ENCODE measurements at places on chromosomes 7 and 10.

- DNase-seq: no peak
Measured at GRCh38 chr10:72630144-72630543, 4.3 kb upstream of the MICU1 start.

DNA sequence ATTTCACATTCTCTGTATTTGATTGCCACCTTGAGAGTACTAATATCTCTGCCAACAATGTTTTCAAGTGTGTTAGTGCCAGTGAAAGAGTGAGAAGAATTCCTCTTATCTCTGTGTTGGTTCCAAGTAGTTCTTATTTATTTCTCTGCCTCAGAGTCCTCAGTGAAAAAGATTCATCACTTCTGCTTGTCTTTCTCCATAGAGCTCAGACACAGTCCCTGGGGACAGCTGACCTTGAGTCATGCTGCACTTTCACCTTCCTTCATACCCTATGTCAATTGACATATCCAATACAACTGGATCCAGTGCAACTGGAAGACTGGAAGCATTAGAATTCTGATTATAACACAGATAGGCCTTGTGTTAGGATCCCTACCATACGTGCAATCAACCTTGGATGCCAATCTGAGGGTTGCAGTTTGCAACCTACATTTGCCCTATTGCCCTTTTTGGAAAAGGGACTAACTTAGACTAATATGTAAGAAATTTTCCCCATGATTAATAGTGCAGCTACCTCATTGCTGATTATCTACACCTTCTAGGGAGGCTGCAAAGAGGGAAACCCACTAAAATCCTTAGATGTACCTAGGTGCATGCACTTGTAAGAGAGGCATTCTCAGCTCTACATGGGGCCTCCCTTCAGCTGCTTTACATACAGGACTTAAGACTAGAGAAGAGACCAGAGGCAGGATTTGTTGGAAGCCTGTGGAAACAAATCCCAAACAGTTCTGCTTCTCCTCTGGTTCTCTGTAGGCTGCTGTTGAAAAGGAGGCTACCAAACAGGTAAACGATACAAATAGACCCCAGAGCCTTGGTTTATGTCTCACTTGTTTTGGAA lies 8.4 kb downstream of the IFIT2 start:
- no peak for DNase-seq

DNA sequence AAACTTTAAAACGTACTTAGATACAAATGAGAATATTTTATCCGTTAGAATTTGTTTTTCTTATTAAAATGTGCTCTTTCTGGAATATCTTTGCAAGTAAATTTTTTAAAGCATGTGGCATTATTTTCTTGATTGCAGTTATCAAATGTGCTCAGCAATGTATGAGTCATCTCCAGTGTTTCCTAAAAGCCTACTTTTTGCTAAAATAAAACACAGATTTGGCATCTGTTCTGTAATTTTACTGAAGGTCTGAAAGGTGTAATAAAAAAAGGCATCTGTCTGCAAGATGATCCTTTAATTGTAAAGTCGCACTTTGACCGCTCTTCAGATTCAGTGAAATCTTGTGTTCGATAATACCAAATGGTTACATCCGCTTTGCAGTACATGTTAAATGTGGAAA lies 3.4 kb downstream of the GNAT3 start:
- no peak for DNase-seq

GRCh38 chr7:155879592-155879991 lies 67.3 kb upstream of the SHH start:
- no peak for DNase-seq

DNA sequence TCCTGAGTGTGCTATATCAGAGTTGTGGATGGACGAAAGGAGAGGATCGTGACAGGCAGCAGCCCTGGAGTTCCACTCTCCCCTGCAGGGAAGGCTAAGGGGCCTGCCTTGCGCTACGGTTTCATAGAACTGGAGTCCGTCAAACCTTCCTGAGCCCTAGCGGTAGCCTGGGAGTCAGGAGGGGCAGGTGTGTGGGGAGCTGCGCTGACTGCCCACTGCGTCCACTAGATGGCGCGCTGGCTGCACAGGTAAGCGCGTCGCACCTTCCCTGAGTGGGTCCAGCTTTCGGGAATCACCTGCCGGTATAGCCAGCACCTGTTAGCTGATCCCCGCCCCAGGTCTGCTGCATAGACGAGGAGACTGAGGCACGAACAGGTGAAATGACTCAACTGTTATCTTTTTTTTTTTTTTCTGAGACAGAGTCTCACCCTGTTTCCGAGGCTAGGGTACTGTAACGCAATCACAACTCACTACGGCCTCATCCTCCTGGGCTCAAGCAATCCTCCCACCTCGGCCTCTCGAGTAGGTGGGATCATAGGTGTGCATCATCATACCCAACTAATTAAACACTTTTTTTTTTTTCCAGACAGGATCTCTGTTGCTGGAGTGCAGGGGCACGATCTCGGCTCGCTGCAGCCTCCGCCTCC lies 20.2 kb upstream of the BAIAP2L1 start:
- peak; percentile 74 for DNase-seq

DNA sequence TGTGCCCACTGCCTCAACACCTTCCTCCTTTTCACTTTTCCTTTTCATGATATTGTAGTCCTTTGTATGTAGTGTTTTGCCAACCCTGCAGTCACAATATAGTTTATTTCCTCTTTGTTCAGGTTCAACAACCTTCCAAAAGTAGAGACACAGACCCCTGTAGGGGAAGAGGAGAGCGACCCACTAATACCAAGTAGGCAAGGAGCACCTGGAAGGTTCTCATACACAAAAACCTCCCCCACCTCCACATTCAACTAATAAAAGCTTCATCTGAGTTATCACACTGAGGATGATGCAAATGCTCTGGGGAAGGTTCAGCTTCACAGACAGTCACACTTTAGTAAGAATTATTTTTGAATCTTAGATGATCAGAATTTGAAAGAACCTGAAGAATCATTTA lies 41.6 kb downstream of the PIK3AP1 start:
- no peak for DNase-seq

GRCh38 chr7:744854-745430 lies 17.9 kb upstream of the PRKAR1B start:
- no peak for DNase-seq

DNA sequence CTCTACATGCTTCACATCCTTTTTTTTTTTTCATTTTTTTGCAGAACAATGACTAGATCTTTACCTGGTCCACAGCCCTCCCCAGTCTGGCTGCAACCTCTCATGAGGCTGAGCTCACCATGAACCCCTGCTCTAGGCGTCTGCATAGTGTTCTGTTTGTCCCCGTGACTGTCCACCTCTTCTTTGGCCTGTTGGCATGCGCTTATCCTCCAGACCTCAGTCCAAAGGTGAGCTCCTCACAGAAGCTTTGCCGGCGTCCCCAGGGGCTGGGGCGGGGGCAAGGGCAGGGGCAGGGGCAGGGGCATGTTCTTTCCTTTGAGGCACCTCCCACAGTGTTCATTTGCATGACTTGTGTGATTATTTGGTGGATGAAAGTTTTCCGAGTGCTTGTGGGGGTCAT lies 218.4 kb upstream of the ZNF32 start:
- no peak for DNase-seq

DNA sequence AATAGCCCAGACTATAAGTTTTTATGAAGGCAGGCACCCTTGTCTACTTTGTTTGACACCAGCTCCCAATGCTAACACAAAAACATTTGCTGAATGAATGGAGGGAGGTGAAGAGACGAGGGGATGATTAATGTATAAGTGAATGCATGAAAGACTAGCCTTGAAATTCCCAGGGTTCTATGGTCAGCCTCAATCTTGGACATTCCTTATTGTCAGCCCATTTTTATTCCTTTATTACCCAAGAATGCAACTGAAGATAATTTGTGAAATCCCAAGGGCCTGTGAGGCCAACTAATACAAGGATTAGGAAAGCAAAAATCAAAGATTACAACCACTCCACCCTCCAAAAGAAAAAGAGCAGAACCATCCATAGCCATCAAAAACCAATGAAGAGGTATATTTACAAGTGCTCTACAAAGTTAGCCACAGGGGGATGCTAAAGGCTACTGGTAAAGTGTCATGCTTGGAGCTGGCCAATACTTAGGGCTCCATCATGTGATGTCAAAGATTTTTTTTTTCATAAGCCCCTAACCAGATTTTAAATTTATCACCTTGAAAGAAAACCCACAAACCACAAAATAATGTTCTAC lies 40.0 kb upstream of the ASAH2 start:
- DNase-seq: no peak

- DNase-seq: no peak
Measured at GRCh38 chr7:52325237-52325636, 710.2 kb upstream of the POM121L12 start.

GRCh38 chr7:153388611-153389010 lies 629.1 kb downstream of the ACTR3B start:
- no peak for DNase-seq

- no peak for DNase-seq
Measured at GRCh38 chr7:71145906-71146901, 14.3 kb downstream of the GALNT17 start.

DNA sequence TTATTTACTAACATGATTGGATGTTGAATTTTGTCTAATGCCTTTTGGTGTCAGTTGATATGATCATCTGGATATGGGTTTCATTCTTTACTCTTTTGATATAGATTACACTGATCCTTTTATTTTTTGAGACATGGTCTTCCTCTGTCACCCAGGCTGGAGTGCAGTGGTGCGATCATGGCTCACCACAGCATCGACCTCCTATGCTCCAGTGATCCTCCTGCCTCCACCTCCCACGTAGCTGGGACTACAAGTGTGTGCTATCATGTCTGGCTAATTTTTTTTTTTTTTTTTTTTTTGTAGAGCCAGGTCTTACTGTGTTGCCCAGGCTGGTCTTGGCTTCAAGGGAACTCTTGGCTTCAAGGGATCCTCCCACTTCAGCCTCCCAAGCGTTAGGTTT lies 27.1 kb downstream of the BMS1 start:
- DNase-seq: no peak

DNA sequence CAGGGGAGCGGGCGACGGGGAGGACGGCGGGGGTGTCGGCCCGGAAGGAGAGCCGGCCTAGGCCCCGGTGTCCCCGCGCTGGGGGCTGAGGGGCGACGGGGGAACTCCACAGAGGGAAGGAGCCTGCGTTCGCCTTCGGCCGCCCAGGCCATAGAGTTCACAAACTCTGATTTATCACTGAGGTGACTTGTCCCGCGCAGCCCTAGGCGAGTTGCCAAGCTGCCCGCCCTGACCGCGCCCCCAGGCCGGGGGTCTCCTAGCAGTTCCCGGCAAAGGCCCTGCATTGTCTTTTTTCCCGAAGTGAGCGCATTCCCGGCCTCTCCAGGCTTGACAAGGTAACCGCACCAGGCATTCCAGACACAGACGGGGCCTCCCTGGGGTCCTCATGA lies 2.9 kb upstream of the NKX6-2 start:
- no peak for DNase-seq

DNA sequence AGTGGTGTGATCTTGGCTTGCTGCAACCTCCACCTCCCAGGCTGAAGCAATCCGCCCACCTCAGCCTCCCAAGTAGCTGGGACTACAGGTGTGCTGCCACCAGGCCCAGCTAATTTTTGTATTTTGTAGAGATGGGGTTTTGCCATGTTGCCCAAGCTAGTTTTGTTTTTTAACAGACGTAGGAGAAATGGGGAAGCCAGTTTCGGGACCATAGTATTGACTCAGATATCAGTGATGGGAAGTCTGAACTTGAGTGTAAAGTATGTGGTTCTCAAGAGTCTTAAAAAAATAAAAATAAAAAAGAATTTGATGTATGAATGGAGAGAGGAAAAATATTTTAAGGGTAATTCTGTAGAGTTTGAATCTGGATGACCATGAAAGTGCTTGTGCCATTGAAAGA lies 34.2 kb downstream of the SP4 start:
- no peak for DNase-seq

GRCh38 chr7:157151626-157152339 lies 13.1 kb downstream of the UBE3C start:
- DNase-seq: no peak

GRCh38 chr10:14327527-14327926 lies 3.2 kb downstream of the FRMD4A start:
- DNase-seq: no peak

DNA sequence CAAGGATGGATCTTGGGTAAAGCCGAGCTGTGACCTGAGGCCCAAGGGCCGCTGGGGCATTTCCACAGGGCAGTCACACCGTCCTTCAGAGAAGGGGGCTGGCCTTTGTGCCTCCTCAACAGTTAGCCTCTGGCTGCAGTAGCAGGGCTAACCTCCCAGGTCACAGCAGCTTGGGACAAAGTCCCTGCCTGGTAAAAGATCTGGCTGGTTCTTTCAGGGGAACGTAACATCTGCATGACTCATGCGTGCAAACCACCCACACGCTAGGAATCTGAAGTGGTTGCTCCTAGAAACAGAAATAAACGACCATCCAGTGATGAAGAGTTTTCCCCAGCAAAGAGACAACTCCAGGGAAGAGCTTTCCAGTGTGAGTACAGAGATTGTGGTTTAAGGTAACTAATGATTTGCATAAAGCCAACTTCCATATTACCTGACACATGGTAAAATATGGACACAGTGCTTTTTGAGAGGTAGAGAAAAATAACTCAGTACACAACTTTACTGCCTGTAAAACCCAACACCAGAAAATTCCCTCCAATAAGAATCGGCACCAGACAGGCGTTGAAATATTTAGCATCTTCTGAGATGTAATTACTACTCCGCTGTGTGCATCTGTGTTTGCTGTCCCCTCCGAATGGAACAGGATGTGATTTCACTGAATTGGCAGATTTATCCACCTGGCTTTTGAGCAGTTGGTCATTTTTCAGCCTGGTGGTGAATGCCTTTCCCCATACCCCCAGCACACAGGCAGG lies 84.9 kb upstream of the ADRB1 start:
- peak; percentile 43 for DNase-seq

- no peak for DNase-seq
Measured at GRCh38 chr10:89183571-89183970, 23.5 kb downstream of the CH25H start.

GRCh38 chr10:30170814-30171213 lies 111.4 kb upstream of the JCAD start:
- DNase-seq: no peak

- DNase-seq: peak; percentile 56
Measured at GRCh38 chr7:124032369-124033094, at the start of gene TMEM229A. TSS of gene TMEM229A (minus strand) at chr7:124033067. CDS start at chr7:124033003, 64 bp downstream.

DNA sequence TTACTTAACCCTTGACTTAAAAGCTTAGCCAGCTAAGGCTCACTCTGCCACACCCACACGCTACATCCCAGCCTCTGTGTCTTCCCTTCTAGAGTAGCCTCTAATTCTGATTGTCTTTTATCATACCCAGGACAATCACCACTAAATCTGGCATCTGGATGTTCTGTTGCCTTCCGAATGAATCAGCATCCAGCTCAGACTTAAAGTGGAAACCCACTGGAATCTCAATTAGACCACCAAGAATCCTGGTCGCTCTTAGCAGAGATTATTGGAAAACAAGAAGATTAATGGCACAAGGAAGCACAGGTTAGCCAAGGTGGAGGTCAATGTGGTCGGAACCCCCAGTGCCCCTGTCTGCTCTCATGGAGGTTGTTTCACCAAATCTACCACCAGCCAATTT lies 404.2 kb upstream of the FOXK1 start:
- DNase-seq: no peak
